ENCODE measurements at places on chromosomes 7 and 10.
A peak's percentile ranks its signal among the peaks of the same experiment; 100 is the strongest.

DNA sequence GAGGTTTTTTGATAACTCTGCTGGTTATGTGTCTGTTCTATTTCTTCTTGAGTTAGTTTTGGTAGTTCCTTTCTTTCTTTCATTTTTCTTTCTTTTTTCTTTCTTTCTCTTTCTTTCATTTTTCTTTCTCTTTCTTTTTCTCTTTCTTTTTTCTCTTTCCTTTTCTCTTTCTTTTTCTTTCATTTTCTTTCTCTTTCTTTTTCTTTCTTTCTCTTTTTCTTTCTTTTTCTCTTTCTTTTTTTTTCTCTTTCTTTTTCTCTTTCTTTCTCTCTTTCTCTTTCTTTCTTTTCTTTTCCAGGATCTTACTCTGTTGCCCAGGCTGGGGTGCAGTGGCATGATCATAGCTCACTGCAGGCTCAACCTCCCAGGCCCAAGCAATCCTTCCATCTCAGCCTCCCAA is 20.4 kb upstream of the RHBDD2 start:
- DNase-seq: no peak

GRCh38 chr10:89664203-89664602 is 19.2 kb upstream of the PANK1 start:
- DNase-seq: no peak

GRCh38 chr7:152196391-152196790 is 170.9 kb downstream of the GALNT11 start:
- DNase-seq: no peak

DNA sequence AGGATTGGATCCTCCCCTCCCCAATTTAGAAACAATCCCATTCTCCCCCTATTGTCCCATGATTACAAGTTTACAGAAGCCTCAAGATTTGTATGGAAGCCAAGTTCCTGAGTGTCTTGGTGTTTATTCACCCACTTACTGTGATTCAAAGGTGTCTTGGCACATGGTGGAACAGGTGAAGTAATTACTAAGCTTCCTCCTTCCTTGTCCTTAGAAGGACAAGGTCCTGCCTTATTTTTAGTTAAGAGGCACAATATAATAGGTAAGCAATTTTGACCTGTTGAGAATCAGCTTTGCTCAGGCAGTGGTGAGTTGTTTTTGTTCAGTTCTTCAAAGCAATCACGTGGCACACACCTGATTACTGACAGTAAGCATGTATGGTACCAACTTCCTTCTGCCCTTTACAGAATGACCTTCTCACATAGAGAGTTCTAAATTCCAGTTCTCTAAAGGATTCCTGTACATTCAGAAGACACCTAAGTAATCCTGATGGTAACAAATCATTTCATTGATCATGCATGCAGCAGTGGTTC is 60.7 kb upstream of the SLC13A1 start:
- DNase-seq: no peak

DNA sequence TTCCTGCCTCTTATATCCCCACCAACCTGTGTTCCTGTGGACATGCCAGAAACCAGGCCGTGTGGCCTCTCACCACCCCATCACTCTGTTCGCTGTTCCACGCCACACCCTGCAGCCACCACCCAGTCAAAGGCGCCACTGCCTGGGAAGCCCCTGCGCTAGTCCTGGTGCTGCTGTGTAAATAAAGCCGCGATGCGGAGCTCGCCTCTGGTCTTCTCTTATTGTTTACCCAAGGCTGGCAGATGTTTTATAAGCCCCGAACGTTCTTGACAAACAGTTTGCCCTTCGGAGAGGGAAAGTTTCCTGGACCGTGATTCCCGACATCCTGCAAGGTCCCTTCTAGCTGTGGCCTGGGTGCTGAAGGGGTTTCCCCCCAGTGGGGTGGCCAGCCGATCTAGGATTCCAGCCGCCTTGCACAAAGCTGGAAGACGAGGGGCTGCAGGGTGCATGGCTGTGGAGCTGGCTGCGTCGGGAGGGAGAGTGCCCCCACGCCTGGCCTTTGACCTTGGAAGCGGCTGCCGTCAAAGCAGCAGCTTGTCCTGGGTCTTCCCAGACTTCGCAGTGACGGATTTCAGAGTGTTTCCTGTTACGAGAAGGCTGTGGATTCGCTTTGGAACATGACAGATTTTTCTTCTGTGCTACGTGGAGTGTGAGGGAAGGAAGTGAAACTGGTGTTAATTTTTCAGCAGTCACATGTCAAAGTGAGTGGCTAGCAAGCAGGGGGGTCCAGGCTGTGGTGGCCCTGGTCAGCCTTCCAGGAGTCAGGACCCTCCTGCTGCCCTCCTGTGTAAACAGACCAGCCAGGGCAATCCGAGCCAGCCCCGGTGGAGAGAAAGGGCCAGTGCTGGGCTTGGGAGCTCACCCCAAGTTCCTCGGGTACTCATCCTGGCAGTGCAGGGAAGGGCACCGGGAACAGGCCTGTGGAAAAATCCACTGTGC is 61.6 kb downstream of the LHPP start:
- DNase-seq: no peak

DNA sequence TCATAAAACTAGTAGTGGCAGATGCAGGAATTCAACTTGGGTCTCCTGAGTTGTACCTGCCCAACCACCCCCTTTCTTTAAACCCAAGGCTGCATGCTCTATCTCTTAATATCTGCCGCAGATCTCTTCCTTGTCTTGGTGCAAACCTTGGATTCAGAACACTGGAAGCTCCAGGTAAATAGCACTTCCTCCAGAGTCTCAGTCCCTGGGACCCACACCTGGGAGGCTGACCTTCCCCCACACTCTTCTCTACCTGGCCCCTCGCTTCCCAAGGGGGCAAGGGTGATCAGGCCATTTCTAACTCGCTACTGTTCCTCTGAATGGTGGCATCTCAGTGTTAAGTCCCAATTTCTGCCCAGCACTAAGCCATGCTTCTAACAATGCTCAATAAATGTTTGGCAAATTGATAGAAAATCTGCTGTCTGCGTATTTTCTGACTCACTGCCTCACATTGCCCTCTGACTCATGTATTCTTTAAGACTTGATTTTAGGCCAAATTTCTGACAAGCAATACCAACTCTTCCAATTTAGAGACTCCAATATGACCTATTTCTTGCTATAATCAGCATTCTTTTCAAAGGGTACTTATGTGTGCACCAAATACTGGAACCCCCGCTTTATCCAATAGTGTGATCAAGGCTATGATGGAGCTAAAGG is 68.0 kb upstream of the PPP1R3C start:
- DNase-seq: peak; percentile 69

All from astrocyte of the spinal cord (primary cell).